ENCODE measurements at places on chromosomes 13 and 19.

DNA sequence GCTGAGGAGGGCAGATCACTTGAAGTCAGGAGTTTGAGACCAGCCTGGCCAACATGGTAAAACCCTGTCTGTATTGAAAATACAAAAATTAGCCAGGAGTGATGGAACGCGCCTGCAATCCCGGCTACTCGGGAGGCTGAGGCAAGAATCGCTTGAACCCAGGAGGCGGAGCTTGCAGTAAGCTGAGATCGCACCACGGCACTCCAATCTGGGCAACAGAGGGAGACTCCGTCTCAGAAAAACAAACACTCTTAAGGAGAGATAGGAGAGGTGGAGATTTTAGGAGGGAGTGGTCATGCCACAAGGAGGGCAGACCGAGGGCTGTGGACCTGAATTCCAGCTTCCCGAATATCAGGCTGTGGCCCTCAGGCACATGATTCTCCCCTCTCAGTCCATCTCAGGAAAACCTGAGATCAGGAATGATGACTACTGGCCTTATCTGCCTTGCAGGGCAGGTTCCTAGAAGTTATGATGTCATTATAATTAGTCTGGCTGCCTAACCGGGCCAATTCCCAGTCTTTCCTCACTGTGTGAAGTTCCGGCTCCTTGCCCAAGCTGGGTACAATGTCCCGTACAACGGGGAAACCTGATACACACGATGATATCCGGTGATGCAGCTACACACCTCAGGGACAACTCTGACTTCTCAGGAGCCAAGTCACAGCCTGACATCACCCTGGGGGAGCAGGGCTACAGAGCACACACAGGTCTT, 2.5 kb downstream of the SLC35E1 start:
- DNase-seq: no peak

GRCh38 chr19:15759962-15760565, 22.3 kb downstream of the OR10H3 start:
- no peak for DNase-seq

DNA sequence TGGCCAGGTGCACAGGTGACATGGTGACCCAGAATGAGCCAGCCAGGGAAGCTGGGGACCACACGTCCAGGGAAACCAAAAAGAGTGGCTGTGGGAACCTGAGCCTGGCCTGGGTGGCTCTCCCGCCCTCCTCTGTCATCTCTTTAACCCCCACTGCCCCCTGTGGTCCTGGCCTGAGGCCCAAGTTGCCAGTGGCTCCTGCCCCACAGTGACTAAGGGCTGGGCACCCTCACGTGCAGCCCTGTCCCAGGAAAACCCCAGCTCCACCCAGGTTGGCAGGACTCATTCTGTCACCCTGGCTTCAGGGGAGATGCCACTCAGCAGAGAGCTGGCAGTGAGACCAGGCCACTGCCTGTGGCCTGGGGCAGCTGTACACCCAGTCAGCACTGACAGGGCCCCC, 30.6 kb upstream of the ISYNA1 start:
- DNase-seq: no peak

DNA sequence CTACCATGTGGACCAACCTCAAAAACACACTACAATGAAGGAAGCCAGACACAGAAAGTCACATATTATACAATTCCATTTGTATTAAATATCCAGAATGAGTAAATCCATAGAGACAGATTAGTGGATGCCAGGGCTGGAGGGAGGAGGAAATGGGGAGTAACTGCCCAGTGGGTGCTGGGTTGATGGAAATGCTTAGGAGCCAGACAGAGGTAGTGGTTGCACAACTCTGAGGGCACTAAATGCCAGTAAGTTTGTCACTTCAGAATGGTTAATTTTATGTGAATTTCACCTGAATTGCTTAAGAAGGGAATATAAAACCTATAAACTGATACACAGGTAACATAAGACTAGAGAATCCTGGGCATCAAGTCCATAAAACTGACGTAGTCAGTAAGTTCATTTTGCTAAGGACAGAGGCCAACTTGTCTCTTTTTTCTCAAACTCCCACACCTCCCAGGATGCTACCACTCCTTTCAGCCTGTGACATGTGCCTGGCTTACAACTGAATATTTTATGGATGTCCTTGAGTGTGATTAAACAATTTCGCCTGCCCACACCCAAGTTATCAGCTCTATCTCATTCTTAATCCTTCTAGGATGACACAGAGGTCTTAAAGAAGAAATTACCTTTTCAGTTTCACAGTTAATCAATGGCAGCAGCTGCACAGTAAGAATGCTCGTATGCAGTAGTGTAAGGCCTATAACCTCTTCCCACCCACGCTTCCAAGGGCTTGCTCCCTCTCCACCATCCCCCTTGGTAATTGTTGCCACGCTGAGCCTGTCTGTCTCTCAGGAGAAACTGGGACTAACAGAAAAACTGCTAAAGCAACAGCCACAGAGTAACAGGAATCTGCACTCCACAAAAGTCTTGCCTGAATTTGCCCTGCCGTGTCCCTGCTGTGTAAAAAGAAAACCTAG, 5.9 kb upstream of the MLNR start:
- DNase-seq: no peak

- DNase-seq: no peak
These were observed 8.4 kb upstream of the CEBPA start for GRCh38 chr19:33310606-33311325.
